ENCODE measurements at places on chromosomes 12 and 14.

GRCh38 chr14:48382961-48383360 is 707.6 kb upstream of the MDGA2 start:
- H3K27me3 ChIP-seq = no peaks in the 10 kb centered on the region
- H3K4me1 ChIP-seq = no peaks in the 10 kb centered on the region
- H3K36me3 ChIP-seq = no peaks in the 10 kb centered on the region
- no peak for DNase-seq

DNA sequence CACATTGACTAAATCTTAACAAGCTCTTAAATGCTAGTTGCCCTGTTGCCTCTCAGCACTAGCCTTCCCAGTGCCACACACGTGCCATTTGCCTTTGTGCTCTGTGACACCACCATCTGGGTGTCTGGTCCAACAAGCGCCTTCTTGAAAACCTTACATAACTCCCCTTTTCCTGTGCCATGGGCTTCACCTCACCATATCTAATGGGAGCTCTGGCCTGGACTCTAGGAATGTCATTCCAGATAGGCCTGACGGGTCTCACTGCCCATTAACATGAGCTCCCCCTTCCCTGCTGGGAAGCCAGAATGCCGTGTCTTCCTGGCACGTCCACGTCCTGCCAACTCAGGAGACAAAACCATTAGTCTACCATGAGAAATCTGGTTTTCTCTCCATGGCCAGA is 24.4 kb downstream of the SSPN start:
- H3K36me3 ChIP-seq = no peaks in the 10 kb centered on the region
- H3K27ac ChIP-seq = no peak overlapping the region
- DNase-seq = no peak
- H3K4me3 ChIP-seq = no peak overlapping the region
- no peaks in the 10 kb centered on the region for H3K4me1 ChIP-seq

- peaks cover 7% of the 10 kb centered on the region for H3K27me3 ChIP-seq
- H3K27ac ChIP-seq = no peak overlapping the region
- no peak for DNase-seq
Observed at GRCh38 chr12:6312529-6313325, 2.2 kb downstream of the PLEKHG6 start.

DNA sequence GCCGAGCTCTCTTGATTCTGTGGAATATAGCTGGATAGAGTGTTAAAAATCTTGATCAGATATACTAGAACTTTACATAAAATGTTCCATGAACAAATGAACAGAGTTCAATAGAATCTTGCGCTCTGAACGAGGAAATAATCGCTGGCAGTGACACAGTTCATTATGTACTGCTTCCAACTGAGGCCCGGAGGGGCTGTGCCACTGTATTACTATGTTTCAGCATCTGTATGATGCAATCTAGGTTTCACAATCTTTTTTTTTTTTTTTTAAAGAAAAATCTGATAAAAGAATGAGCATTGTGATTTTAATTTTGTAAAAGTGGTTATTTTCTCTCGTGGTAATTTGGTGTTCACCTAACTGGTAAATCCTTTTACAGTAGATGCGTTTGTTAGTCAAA is 77.2 kb downstream of the FERMT2 start:
- no peaks in the 10 kb centered on the region for H3K4me1 ChIP-seq
- peaks cover 24% of the 10 kb centered on the region for H3K27me3 ChIP-seq
- no peak for DNase-seq
- no peaks in the 10 kb centered on the region for H3K36me3 ChIP-seq

DNA sequence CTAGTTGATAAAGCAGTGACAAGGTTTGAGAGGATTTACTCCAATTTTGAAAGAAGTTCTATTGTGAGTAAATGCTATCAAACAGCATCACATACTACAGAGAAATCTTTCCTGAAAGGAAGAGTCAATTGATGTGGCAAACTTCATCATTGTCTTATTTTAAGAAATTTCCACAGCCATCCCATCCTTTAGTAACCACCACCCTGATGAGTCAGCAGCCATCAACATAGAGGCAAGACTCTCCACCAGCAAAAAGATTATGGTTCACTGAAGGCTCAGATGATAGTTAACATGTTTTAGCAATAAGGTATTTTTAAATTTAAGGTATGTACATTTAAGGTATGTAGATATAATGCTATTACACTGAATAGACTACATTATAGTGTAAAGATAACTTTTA is 122.1 kb upstream of the ARHGAP5 start:
- no peaks in the 10 kb centered on the region for H3K4me1 ChIP-seq
- DNase-seq = no peak
- H3K27ac ChIP-seq = no peak overlapping the region
- H3K27me3 ChIP-seq = peaks cover 36% of the 10 kb centered on the region

GRCh38 chr14:102544747-102545460 is 35.3 kb upstream of the ANKRD9 start:
- H3K27ac ChIP-seq = no peak overlapping the region
- peaks cover 31% of the 10 kb centered on the region for H3K27me3 ChIP-seq
- H3K36me3 ChIP-seq = no peaks in the 10 kb centered on the region

DNA sequence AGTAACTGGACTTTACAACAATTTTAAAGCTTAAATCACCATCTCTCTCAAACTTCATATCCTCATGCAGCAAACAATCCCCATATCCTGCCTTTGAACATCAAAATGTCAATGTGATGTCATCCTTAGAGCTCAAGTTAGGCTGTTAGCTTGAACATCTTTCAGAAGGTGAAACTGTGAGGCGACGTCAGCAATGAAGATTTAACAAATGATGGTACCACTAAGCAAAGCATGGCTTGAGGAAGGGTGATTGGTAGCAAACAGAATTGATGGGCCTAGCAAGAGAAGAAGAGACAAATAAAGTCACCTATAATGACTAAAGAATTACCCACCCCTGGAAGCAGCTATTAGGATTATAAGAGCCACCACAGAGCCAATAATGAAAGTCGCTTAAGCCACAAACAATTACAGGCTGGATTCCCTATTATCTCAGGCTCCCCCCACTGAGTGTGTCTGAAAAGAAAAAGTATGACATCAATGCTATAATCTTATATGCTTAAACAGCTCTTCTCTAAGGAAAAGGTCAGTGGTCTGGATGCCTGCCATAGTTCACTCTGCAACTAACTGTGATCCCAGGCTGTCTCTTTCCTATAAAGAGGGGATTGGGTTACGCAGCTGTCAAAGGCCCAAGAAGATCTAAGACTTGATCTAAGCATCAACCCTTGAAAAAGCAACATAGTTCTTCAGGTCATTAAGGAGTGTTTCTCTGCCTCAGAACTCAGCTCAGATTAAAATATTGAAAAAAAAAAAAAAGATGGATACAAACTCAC is 18.1 kb downstream of the EGLN3 start:
- DNase-seq = no peak
- H3K27me3 ChIP-seq = no peaks in the 10 kb centered on the region
- H3K4me3 ChIP-seq = no peak overlapping the region

GRCh38 chr14:24435998-24436354 is 6.2 kb downstream of the KHNYN start:
- H3K27ac ChIP-seq = peak overlapping the region; percentile 24
- DNase-seq = no peak
- peaks cover 38% of the 10 kb centered on the region for H3K4me1 ChIP-seq
- H3K27me3 ChIP-seq = no peaks in the 10 kb centered on the region
- H3K4me3 ChIP-seq = no peak overlapping the region

DNA sequence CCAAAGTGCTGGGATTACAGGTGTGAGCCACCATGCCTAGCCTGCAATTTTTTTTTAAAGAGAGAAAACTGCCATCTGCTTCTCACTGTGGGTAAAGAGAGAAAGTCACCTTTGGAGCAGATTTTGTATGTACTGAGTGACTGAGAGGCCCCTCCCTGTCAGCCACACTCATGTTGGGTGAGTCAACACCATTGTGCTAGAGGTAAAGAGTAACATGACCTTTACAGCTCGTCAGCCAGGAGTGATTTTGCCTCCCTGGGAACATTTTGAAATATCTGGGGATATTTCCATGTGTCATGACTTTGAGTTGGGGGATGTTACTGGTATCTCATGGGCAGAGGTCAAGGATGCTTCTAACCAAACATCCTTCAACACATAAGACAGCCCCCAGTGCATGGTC is 115.2 kb downstream of the KSR2 start:
- H3K27ac ChIP-seq = no peak overlapping the region
- DNase-seq = no peak
- H3K4me1 ChIP-seq = no peaks in the 10 kb centered on the region
- H3K27me3 ChIP-seq = peaks cover 24% of the 10 kb centered on the region
- no peaks in the 10 kb centered on the region for H3K36me3 ChIP-seq

GRCh38 chr12:69065775-69066174 is 132.8 kb upstream of the CPM start:
- no peak overlapping the region for H3K4me3 ChIP-seq
- H3K27ac ChIP-seq = no peak overlapping the region
- H3K4me1 ChIP-seq = no peaks in the 10 kb centered on the region

DNA sequence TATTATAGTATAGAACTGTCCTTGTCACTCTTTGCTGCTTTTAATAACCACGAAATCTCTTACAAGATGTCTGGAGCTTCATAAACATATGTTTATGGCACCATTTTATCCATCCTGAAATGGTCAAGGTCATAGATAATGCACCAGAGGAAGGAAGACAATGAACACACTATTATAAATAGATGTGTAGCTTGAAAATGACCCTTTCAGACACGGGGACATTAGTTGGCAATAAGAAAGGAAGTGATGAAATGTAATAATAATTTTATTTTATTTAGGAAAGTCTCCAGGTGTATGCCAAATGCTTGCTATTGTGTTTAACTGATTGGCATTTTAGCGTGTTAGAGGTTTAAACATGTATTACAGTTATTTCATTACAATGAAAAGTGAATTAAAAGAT is 36.8 kb upstream of the SLC38A2 start:
- peaks cover 1% of the 10 kb centered on the region for H3K4me1 ChIP-seq
- H3K27ac ChIP-seq = no peak overlapping the region
- no peaks in the 10 kb centered on the region for H3K27me3 ChIP-seq

- no peak for DNase-seq
- no peak overlapping the region for H3K27ac ChIP-seq
- H3K27me3 ChIP-seq = no peaks in the 10 kb centered on the region
- H3K4me1 ChIP-seq = no peaks in the 10 kb centered on the region
- no peak overlapping the region for H3K4me3 ChIP-seq
- no peaks in the 10 kb centered on the region for H3K36me3 ChIP-seq
Observed at GRCh38 chr14:90740081-90740480, 76.1 kb downstream of the TTC7B start.

DNA sequence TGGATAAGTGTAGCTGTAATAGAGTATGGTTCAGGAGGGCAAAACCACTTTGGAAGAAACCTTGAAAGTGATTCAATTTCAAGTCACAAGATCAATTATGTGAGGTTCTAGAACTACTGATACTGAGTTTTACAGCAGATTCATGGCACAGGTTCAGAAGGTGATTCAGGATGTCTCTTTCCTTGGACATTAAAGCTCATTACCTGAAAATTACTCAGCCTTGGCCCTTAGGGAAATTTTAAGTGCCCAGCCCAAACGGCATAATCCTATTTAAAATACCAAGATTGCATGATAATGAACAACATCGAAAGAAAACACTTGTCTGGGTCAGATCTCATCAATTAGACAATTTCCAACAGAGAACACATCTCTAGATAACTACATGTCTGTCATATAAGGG is 70.2 kb upstream of the SLC38A2 start:
- no peak for DNase-seq
- H3K36me3 ChIP-seq = no peaks in the 10 kb centered on the region
- H3K27me3 ChIP-seq = peaks cover 7% of the 10 kb centered on the region

GRCh38 chr12:52975204-52975603 is 26.3 kb downstream of the KRT18 start:
- DNase-seq = no peak
- H3K4me1 ChIP-seq = no peaks in the 10 kb centered on the region
- H3K27ac ChIP-seq = no peak overlapping the region
- peaks cover 68% of the 10 kb centered on the region for H3K27me3 ChIP-seq
- H3K36me3 ChIP-seq = peaks cover 3% of the 10 kb centered on the region

GRCh38 chr12:54432815-54433164 is 13.7 kb upstream of the ITGA5 start:
- peak; percentile 27 for DNase-seq
- peak overlapping the region; percentile 64 for H3K4me3 ChIP-seq
- no peaks in the 10 kb centered on the region for H3K36me3 ChIP-seq

DNA sequence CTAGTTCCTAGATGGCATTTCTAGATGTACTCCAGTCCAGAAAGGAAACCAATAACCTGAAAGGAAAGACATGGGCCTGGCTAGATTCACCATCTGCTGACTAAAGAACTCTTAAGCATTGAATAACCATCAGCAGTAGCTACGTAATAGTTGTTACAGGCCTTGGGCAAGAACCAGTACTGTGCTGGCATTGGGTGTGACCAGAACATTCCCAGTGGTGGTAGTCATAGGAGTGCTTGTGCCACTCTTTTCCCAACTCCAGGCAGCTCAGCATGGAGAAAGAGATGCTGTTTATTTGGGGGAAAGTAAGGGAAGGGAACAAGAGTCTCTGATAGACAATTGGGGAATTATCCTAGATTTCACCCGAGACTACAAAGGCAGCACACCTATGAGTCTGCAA is 333.3 kb downstream of the SLC16A7 start:
- no peak overlapping the region for H3K27ac ChIP-seq
- no peaks in the 10 kb centered on the region for H3K36me3 ChIP-seq
- no peaks in the 10 kb centered on the region for H3K4me1 ChIP-seq
- no peaks in the 10 kb centered on the region for H3K27me3 ChIP-seq

GRCh38 chr12:116318576-116319232 is 41.2 kb upstream of the MED13L start:
- DNase-seq = no peak
- peaks cover 2% of the 10 kb centered on the region for H3K4me1 ChIP-seq
- H3K27me3 ChIP-seq = peaks cover 24% of the 10 kb centered on the region

GRCh38 chr14:95398630-95399547 is 79.2 kb upstream of the CLMN start:
- no peaks in the 10 kb centered on the region for H3K4me1 ChIP-seq
- no peaks in the 10 kb centered on the region for H3K27me3 ChIP-seq
- H3K27ac ChIP-seq = no peak overlapping the region
- no peak for DNase-seq
- no peak overlapping the region for H3K4me3 ChIP-seq

- H3K4me3 ChIP-seq = no peak overlapping the region
- no peaks in the 10 kb centered on the region for H3K27me3 ChIP-seq
- peaks cover 26% of the 10 kb centered on the region for H3K36me3 ChIP-seq
- H3K4me1 ChIP-seq = peaks cover 15% of the 10 kb centered on the region
- peak overlapping the region; percentile 99 for H3K27ac ChIP-seq
Observed at GRCh38 chr12:121238604-121239350, 28.8 kb downstream of the P2RX4 start.

GRCh38 chr12:41402801-41403200 is 214.7 kb downstream of the PDZRN4 start:
- DNase-seq = no peak
- H3K27me3 ChIP-seq = no peaks in the 10 kb centered on the region
- H3K36me3 ChIP-seq = no peaks in the 10 kb centered on the region
- H3K4me3 ChIP-seq = no peak overlapping the region

GRCh38 chr12:52024845-52025230 is 18.1 kb downstream of the TAMALIN start:
- peaks cover 33% of the 10 kb centered on the region for H3K36me3 ChIP-seq
- H3K27me3 ChIP-seq = no peaks in the 10 kb centered on the region
- H3K27ac ChIP-seq = no peak overlapping the region

DNA sequence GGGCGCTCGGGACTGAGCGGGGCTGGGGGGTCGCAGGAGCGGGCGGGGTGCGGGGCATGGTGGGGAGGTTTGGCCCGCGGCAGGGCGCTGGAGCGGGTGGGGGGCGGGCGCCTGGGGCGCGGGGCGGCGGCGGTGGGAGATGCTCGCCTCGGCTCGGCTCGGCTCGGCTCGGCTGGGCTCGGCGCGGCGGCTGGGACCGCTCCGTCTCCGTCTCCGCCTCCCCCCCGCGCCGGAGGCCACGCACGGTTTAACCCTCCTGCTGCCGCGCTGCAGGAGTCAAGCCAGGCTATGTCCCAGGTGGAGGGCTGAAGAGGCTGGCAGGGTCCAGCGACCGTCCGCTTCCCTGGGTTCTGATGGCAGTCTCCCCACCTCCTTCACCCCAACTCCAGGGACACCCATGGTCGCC is at the start of gene PIANP:
PIANP (minus strand) TSS at position 170 of the 406 bp plus-strand sequence. CDS start 2,754 bp downstream, outside the sequence.
- DNase-seq = peak; percentile 48
- peaks cover 3% of the 10 kb centered on the region for H3K36me3 ChIP-seq
- peak within 1 kb of the TSS; percentile 66 for H3K4me3 ChIP-seq
- no peak within 1 kb of the TSS for H3K27ac ChIP-seq
- H3K4me1 ChIP-seq = peaks cover 12% of the 10 kb centered on the region
